ENCODE measurements at places on chromosomes 3 and 15.

- DNase-seq, result no peak
These were observed 37.4 kb downstream of the ST6GAL1 start for GRCh38 chr3:186967686-186968085.

DNA sequence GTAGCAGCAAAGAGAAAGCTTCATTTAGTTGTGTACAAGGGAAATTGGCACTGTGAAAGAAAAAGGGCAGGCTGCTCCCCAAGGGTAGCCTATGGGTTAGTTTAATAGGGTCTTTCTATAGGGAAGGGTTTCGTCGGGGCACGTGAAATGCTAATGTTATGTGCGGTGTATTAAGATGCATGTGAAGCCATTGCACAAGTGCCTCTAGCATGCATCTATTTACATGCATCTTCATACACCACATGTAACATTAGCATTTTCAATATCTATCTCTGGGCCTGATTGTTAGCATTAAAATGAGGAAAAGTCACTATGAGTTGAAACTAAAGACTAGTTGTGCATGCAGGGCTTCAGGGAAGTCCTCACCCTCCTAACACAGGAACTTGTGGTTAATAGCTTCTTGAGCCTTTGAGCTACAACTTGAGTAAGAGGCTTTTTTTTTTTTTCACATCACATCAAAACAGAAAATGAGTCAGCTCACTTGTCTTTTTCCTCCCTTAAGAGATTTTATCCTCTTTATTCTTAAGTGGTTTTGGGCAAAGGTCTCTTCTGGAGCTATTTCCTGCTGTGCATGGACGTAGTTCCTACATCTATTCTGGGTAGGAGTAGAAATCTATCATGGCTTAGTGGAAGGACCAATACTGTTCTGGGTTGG lies 613.4 kb downstream of the ZPLD1 start:
- no peak for DNase-seq

- DNase-seq, result no peak
These were observed 59.9 kb upstream of the PPIB start for GRCh38 chr15:64222573-64223366.

DNA sequence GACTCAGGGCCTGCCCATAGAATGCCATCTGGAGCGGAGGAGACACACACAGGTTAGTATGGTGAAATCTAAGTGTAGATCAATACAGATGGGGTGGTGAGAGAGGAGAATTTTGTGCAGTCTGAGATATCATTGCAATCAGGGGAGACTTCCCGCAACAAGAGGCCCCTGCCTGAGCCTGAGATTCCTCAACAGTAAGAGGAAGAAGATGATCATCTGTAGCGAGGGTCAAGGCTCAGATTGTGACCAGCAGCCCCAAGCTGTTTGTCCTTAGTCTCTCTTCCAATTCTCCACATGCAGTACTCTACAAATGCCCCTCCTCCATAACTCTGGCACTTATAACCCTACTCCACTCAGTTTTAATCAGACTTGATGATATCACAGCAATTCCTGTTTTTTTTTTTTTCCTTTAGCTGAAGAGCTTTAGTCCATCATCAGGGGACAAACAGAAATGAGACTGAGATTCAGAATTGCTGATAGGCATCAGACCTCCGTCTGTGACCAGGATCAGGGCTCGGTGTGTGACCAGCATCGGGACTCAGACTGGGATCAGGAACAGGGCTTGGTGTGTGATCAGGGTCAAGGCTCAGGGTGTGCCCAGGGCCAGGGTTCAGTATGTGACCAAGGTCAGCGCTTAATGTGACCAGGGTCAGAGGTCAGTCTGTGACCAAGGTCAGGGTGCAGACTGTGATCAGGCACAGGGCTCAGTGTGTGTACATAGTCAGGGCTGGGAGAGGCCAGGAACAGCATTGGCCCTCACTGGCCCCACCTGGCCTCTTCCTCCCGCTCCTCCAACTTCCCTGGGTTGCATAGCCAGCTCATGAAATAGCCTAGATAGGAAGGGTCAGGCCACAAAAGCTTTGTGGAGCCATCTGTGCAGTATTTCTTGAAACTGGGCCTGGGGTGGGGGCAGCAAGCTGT lies 14.1 kb downstream of the LOXL1 start:
- no peak for DNase-seq

DNA sequence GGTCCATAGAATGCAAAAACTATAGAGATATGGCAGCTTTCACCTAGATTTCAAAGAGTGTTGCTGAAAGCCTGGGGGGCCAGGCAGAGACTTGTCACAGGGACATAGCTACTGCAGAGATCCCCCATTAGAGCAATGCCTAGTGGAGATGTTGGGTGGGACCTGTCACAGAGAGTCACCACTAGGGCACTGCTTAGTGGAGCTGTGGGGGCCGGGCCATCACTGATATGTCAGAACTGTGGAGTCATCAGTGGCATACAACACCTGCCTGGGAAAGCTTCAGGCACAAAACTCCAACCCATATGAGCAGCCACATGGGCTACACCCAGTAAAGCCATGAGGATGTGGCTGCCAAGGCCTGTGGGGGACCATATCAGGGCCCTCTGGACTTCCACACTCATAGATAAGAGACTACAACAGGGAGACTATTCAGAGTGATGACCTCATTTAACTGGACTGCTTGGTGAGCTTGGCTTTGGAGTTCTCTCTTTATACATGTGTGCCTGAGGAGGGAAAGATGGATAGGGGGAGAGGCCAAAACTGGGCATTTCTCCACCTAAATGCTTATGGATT lies 176.3 kb downstream of the ZNF621 start:
- DNase-seq, result no peak

DNA sequence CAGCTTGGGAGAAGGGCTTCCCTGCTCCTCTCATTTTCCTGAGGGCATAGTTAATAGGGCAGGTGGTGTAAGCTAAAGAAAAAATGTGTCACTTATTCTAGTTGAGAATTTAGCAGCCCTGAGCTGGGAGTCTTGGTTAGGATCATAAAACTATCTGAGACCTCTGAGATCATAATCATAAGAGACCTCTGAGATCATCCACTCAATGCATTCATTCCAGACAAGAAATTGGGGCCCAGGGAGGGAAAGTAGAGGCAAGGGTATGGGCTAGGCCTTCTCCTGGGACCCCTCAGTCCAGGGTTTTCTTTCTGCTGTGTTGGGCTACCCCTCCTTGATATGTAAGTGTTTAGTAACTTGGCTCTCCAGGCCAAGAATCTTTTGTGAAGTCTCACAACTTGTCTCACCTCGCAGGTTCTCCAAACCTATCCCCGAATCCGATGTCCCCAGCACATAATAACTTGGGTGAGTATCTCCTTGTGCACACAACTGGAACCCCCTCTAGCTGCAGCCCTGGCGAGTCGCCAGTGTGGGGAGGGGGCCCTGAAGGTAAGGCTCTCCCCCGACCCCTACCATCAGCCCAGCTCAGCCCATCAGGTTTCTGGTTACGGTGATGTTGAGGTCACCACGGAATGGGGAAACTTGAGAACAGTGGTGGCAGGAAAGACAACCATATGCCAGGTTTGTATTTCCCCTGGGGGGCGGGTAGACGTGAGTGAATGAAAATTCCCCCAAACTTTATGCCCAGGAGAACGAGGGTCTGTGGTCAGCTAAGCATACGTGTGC lies 84.1 kb downstream of the AAGAB start:
- no peak for DNase-seq

DNA sequence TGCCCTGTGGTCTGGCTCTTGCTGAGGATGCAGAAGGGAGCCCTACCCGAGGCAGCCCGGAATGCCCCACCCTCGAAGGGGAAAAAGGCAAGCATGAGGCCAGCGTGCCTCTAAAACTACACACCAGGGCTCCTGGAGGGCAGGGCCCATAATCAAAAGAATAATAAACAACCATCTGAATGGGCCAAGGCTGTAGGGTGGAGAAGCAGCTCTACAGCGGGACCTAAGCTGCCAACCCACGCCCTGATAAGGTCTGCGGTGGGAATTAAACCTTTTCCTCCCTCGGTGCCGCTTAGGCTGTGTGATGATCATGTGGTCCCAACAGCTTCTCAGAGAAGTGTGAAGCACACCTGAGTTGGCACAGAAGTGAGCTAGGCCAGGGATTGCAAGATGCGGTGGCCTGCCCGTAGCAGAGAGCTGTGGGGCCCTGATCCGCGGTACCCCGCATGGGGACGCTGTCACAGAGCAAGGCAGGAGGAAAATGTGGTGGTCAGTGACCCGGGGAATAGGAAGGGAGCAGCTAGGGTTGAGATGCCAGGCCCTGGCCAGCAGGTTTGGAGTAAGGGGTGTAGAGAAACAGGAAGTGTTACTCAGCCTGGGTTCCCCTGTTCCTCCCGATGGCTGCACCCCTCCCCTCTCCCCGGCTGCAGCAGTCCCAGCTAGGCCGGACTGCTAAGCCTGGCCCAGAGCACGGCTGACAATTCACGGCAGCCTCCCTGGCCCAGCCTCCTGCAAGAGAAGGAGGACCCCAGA lies 1.1 kb upstream of the C15orf62 start:
- no peak for DNase-seq

DNA sequence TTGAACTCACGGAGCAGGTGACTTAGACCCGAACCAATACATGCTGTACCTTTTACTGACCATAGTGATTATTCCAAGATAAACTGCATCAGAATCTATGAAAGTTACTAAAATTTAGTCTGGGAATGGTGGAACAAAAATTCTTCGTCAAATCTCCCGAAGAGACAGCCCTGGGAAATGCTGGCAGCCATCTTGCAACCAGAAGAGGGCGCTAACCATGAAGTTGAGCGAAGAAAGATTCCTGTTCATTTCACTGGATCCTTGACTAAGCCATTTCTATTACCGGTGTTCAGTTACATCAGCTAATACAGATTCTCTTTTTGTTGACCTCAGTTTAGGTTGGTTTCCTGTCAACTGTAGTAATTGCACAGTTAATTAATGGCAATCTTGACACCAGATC lies 199.6 kb downstream of the SLC9A9 start:
- DNase-seq, result no peak

DNA sequence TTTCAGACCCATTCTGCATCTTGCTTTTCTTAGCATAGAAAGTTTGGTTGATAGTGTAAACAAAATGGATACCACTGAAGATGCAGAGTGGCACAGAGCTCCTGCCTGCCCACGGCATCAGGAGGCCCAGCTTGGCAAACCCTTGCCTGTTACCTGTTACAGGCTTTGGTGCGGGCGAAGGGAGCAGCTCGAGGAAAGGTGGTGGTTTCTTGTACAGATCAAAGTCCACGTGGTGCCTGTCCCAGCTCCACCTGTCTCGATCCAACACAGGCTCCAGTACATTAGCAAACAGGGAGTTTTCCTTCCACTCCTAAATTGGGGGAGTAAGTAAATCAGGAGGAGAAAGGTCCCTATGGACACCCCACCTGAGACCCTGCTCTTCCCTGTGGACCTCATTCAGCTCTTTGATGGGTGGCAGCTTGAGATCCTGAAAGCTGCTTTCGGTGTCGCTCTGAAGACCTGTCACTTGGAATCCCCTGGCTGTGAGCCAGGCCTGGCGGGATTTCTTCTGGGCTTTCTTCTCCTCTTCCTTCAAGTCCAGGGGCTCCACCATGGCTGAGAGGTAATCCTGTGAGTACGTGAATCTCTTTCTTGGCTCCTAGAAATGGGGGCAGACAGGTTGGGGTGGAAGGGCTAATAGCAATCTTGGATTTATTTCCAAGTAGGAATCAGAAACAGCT lies 35.7 kb downstream of the ACAD9 start:
- DNase-seq, result no peak

DNA sequence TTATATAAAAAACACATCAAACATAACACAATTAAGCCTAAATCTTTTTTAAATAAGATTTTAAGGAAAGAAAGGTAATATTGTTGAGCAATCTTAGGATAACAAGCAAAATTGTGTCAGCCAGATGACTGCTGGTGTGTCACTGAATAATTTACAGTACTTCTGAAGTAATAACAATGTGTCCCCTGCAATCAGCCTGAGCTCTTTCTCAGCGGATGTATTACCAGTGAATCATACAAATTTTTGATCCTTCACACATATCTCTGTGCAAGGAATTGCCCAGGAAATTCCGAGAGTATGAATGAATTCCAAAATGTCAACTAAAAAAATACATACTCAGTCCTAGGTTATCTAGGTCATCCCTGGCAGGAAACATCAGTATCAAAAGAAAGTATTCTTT lies 76.6 kb upstream of the PTX3 start:
- DNase-seq, result no peak

- DNase-seq, result no peak
These were observed 46.2 kb upstream of the TEX55 start for GRCh38 chr3:119099785-119100184.

DNA sequence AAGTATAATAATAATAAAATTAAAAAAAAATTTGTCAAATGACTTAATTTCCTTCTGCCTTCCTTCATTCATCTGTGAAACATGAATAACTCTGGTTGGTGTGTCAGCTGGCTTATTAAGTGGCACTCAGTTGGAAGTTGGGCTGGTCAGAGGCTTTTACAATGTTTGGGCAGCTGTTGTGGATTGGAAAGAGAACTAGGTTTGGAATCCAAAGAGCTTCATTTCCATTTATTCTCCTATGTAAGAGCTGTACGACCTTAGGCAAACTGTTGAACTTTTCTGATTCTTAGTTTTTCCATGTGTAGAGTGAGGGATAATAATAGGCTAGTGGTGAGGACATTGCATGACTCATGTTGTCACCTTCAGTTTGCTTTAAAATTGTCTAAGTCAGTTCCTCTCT lies 606.7 kb downstream of the PDCD6IP start:
- DNase-seq, result no peak

GRCh38 chr3:113094337-113095221 lies 103.8 kb downstream of the GTPBP8 start:
- DNase-seq, result no peak

DNA sequence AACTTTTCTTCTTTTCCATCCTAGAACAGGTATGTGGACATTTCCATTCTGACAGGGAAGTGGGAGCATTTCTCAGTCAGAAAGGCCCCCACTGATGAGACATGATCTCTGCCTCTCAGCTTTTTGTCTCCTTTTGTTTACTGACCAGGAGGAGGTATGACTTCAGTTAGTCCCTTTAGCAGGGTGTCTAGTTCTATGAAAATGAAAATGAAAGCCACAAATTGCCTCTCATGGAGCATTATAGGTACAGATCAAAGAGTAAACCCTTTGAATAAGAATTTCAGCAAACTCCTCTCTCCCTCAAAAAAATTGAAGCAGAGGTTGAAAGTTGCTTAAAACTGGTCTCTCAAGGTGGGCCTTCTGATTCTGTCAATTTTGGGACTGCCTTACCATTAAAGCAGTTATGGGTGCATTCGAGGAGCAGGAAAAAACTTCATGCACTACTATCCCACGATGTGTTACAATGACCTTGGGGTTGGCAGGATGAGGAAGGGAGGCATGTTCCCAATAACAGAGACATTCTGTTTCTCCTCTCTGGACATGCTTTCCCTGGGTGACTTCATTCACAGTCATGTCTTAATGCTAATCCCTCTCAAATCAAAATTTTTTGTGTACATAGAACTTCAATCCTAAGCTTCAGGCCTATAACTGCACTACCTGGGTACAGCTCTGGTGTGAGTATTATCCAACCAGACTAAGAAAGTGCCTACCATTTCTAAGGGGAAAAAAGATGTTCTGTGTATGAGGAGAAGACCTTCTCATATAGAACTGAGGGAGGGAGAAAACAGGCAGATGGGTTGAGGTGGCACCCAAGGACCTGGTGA lies 50.6 kb upstream of the TBC1D23 start:
- DNase-seq, result no peak

- no peak for DNase-seq
These were observed 51.2 kb upstream of the PCSK6 start for GRCh38 chr15:101540480-101541239.

- peak; percentile 70 for DNase-seq
These were observed 114.3 kb upstream of the ARHGEF3 start for GRCh38 chr3:56915966-56916586.

GRCh38 chr3:53803124-53803815 lies 42.9 kb downstream of the CHDH start:
- no peak for DNase-seq

Data from activated T-cell treated with anti-CD3 and anti-CD28 coated beads, Interleukin-2, amount 50 U/mL, for 1 hour (primary cell).